ENCODE measurements at places on chromosomes 6 and 20.

- DNase-seq, result no peak
Measured at GRCh38 chr6:40331545-40331944, 255.6 kb downstream of the LRFN2 start.

- DNase-seq, result no peak
Measured at GRCh38 chr6:166824146-166824879, 132.0 kb downstream of the RNASET2 start.

GRCh38 chr6:98530732-98531131, 303.6 kb upstream of the POU3F2 start:
- DNase-seq, result no peak

DNA sequence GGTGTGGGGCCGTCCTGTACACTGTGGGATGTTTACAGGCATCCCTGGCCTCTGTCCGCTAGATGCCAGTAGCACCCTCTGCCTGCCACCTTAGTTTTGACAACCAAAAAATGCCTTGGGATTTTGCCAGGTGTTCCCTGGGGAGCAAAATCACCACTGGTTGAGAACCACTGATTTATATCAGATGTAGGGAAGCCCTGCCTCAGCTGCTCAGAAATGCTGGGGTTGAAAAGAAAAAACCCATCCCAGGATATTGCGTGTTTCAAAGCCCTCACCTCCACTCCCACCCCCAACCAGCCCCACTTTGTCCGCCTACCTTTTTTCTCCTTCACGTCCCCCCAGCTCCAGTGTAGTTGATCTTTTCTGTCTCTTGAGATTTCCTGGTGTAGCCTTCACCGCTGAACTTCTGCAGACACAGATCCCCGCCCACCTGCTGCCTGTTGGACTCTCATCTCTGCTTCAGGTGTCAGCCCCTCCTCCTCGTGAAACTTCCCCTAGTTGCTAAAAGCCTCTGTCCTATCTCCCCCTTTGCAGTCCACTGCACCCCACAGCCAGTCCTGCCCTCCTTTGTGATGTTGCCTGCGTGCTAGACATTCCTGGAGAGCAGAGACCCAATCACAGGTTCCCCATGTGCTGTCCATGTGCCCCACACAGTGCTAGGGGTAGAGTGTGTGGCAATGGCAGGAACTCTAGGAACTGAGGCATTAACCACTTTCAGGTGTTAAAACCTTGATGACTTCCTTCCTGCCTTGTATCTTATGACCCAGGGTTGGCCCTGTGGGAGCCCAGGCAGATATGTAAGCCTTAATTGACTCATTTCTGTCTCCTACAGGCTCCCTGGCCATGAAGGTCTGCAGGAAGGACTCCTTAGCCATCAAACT, 98.9 kb downstream of the TBC1D7 start:
- DNase-seq, result no peak

GRCh38 chr6:19928461-19928860, 91.3 kb downstream of the ID4 start:
- DNase-seq, result no peak

- no peak for DNase-seq
Measured at GRCh38 chr6:22087960-22088706, 208.7 kb downstream of the PRL start.

DNA sequence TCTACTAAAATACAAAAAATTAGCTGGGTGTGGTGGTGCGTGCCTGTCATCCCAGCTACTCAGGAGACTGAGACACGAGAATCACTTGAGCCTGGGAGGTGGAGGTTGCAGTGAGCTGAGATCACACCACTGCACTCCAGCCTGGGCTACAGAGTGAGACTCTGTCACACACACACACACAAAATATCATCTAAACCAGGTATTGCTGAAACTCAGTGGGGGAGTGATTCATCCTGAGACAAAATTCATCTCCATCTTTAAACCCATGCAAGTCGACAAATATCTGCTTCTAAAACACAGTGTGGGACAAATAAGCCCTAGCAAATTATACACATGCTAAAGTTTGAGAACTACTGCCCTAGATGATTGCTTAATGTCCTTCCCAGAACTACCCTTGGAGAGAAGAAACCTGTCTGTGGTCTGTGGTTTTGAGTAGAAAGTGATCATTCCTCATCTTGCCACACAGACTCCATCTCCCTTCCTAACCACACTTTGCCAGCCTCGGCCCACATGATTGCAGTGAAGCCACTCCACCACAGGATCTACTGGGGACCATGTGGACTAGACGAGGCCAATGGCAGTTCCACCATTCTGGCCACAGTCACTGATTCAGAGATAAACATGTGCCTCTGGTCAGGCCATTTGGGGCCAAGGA, 130.3 kb downstream of the OPRM1 start:
- no peak for DNase-seq

Measured in activated T-helper 1 cell treated with Interleukin-2 at 50 U/mL for 16 hours (primary cell).